ENCODE measurements at places on chromosomes 12 and 14.

GRCh38 chr12:62578726-62579125 lies 112.1 kb downstream of the MON2 start:
- no peaks in the 10 kb centered on the region for H3K36me3 ChIP-seq
- no peaks in the 10 kb centered on the region for H3K27me3 ChIP-seq
- H3K4me3 ChIP-seq = no peak overlapping the region
- H3K4me1 ChIP-seq = no peaks in the 10 kb centered on the region
- no peak overlapping the region for H3K27ac ChIP-seq
- DNase-seq = no peak

DNA sequence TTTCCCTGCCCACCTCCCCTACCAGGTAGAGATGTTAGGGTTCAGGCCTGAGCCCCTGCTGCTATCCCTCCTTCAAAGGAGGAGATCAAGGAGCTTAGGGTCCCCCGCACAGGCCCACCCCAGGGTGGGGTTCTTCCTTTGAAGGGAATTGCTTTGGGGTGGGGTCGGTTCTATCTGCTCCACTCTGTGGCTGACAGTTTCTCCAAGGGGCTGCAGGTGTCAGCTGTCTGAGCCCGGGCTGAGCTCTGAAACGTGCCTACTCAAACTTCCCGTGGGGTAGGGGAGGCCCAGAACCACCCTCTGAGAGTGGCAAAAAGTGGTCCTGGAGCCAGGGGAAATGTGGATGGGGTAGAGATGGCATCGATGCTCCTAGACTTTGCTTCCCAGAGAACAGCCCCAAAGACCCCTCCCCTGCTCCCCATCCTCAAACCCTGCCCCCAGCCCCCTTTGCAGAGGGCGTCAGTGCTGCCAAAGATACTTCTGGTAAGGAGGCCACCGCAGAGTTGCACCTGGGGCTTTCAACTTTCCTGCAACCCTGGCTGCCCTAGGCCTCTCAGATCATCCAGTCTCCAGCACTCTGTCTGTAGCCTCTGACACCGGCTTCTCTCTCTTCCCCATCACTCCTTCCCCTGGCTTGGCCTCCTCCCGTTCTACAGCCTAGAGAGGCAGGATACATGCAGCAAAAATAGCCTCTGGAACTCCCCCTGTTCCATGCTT lies 6.3 kb upstream of the CD4 start:
- H3K36me3 ChIP-seq = no peaks in the 10 kb centered on the region
- H3K27ac ChIP-seq = no peak overlapping the region
- H3K4me1 ChIP-seq = peaks cover 16% of the 10 kb centered on the region
- no peak overlapping the region for H3K4me3 ChIP-seq

DNA sequence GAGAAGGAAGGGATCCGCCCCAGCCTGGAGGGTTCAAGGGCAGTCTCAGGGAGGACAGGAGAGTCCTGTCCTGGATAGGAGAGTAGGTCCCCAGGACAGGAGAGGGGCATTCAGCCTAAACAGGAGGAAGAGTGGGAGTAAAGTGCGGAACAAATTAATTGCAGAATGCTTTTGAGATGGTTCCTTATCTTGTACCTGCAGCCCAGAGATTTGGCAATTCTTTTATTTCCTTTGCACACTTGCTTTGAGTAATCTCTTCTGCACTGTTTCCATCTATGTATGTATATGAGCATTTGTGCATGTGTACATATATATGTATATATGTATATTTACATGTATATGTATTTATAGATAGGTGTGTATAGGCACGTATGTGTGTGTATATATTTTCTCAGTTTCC lies 22.7 kb downstream of the PLEK2 start:
- H3K4me3 ChIP-seq = no peak overlapping the region
- no peak overlapping the region for H3K27ac ChIP-seq
- no peaks in the 10 kb centered on the region for H3K4me1 ChIP-seq
- no peaks in the 10 kb centered on the region for H3K27me3 ChIP-seq

DNA sequence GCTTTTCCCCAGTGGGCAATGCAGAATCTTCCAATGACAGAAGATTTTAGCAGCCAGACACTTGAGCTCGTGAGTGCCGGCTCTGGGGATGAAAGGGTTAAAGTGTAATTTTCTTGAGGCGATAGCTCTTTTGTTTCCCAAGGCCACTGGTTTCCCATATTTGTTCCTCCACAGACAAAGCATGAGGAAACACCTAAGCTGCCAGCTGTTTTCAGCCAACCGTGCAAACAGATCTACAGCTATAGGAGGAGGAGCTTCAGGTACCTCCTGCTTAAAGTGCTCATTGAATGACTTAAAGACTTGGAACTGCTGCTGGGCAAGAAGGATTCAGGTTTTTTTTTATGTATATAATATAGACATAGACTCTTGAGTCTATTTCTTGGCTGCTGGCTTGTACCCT lies 1311.5 kb downstream of the TMEM121 start:
- no peaks in the 10 kb centered on the region for H3K27me3 ChIP-seq
- no peaks in the 10 kb centered on the region for H3K4me1 ChIP-seq
- no peak for DNase-seq
- H3K27ac ChIP-seq = no peak overlapping the region
- H3K4me3 ChIP-seq = no peak overlapping the region
- no peaks in the 10 kb centered on the region for H3K36me3 ChIP-seq

DNA sequence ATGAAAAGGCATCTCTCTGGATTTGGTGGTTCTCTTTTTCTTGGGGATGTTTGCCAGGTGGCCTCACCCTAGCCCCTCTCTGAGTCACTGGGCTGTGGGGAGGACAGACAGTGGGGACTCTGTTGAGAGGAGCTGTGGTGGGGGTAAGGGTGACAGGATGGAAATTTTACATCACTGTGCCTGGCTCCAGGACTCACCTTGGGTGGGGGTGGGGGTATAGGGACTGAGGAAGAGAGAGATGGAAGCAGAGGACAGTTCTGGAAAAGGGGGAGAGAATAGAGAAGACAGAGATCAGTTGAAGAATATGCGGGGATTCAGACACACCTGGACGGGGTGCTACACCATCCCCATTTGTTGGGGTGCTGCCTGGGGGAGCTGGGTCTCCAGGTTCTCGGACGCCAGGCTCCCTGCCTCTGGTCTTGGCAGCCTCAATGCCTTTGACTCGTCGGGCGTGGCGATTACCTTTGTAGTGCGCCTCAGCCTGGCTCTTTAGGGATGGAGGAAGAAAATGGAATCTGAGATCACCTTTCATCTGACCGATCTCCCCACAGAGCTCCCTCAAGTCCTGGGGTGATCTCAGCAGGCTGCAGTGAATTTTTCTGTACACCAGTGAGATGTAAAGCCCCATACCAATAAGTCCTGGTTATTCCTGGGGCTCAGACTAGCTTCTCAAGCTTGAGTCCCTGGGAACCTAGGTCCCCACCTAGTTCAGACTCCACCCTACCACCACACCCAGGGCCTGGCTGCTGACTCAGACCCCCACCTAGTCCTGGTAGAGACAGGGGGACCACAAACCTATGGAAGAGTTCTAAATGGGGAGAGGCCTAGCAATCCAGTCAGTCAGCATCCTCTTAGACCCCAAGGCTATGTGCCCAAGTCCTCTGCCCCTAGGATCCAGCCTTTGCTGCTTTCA lies 9.6 kb upstream of the GPR84 start:
- no peak overlapping the region for H3K27ac ChIP-seq
- H3K4me1 ChIP-seq = peaks cover 22% of the 10 kb centered on the region
- DNase-seq = no peak
- no peaks in the 10 kb centered on the region for H3K36me3 ChIP-seq

DNA sequence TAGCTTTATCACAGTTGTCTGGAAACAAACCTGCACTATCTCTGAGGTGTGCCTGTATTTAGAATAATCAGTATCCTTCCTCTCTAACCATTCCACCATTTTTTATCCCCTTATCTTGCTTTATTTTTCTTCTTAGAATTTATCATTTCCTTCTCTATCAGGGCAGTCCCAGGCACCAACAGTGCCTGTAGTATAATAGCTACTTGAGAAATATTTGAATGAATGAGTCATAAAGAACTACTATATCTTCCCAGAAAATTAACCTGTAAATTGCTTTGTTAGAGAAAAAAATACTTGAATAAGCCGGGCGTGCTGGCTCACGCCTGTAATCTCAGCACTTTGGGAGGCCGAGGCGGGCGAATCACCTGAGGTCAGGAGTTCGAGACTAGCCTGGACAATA lies 21.2 kb upstream of the FOXJ2 start:
- H3K27me3 ChIP-seq = no peaks in the 10 kb centered on the region
- no peaks in the 10 kb centered on the region for H3K4me1 ChIP-seq
- no peak for DNase-seq
- no peak overlapping the region for H3K4me3 ChIP-seq
- no peak overlapping the region for H3K27ac ChIP-seq
- H3K36me3 ChIP-seq = no peaks in the 10 kb centered on the region

DNA sequence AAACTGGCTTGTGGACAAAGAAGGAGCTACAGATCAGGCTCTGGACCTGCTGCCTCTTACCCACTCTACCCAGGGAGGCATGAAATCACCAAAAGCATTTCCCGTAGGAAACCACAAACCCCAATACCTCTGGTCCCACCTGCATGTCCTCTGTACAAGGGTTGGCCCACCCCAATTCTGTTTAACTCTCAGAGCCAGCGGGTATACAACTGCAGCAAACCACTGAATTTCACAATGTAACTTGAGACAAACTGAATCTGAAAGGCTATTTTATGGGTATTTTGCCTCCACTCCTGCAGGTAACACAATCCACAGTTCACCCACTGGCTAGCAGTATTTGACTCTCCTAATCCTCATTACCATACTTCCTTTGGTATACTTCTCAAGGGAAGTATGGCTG lies 16.5 kb downstream of the SIX1 start:
- DNase-seq = no peak
- peaks cover 11% of the 10 kb centered on the region for H3K4me1 ChIP-seq
- H3K36me3 ChIP-seq = no peaks in the 10 kb centered on the region
- H3K27ac ChIP-seq = peak overlapping the region; percentile 19
- peaks cover 61% of the 10 kb centered on the region for H3K27me3 ChIP-seq

- peaks cover 5% of the 10 kb centered on the region for H3K4me1 ChIP-seq
- H3K36me3 ChIP-seq = no peaks in the 10 kb centered on the region
- no peak overlapping the region for H3K4me3 ChIP-seq
Measured at GRCh38 chr14:22391908-22392565, 197.0 kb downstream of the DAD1 start.

- no peak for DNase-seq
- H3K27ac ChIP-seq = no peak overlapping the region
- no peaks in the 10 kb centered on the region for H3K27me3 ChIP-seq
- H3K36me3 ChIP-seq = no peaks in the 10 kb centered on the region
- H3K4me3 ChIP-seq = no peak overlapping the region
- H3K4me1 ChIP-seq = peaks cover 24% of the 10 kb centered on the region
Measured at GRCh38 chr14:71485833-71486232, 446.4 kb upstream of the RGS6 start.

DNA sequence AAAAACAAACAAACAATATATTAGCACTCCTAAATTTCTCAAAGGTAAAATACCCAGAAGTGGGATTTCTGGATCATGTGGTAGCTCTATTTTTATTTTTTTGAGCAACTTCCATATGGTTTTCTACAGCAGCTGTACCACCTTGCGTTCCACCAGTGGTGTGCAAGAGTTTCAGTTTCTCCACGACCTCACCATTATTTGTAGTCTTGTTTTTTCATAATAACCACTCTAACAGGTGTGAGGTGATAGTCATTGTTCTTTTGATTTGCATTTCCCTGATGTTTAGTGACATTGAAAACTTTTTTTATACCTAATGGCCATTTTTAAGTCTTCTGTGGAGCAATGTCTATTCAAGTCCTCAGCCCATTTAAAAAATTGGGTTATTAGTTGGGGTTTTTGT lies 127.3 kb upstream of the SLC38A2 start:
- H3K36me3 ChIP-seq = no peaks in the 10 kb centered on the region
- H3K27me3 ChIP-seq = no peaks in the 10 kb centered on the region
- H3K27ac ChIP-seq = no peak overlapping the region

- peak; percentile 69 for DNase-seq
- peak within 1 kb of the TSS; percentile 76 for H3K4me3 ChIP-seq
- H3K27ac ChIP-seq = peak within 1 kb of the TSS; percentile 100
- H3K4me1 ChIP-seq = peaks cover 26% of the 10 kb centered on the region
- no peaks in the 10 kb centered on the region for H3K36me3 ChIP-seq
Measured at GRCh38 chr12:121803861-121804416, at the start of gene SETD1B. Gene SETD1B (plus strand): TSS chr12:121804009. CDS start chr12:121804738, 729 bp downstream.

- H3K27me3 ChIP-seq = no peaks in the 10 kb centered on the region
- H3K27ac ChIP-seq = peak overlapping the region; percentile 97
- peaks cover 12% of the 10 kb centered on the region for H3K4me1 ChIP-seq
- no peak for DNase-seq
Measured at GRCh38 chr14:51654533-51654845, 2.8 kb downstream of the FRMD6 start.

DNA sequence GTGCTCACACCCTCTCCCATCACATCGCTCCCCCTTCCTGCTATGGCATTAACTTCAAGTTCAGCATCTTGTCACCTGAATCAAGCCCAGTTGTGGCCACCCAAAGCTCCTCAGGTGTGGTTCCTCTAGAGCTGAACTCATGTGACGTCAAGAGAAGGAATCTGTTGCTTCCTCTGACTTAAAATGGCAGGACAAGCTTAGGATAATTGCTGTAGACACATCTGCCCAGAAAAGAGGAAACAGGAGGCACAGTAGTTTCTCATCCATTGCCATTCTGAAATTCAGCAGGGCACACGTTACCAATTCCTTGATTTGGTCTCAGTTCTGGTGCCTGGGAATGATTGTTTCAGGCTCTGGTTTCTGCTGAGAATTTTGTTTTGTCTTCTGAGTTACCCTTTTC lies 52.1 kb downstream of the RCOR1 start:
- H3K36me3 ChIP-seq = no peaks in the 10 kb centered on the region
- H3K27me3 ChIP-seq = no peaks in the 10 kb centered on the region
- peaks cover 5% of the 10 kb centered on the region for H3K4me1 ChIP-seq

GRCh38 chr12:56695327-56696101 lies 7.4 kb upstream of the PTGES3 start:
- H3K27me3 ChIP-seq = no peaks in the 10 kb centered on the region
- no peaks in the 10 kb centered on the region for H3K4me1 ChIP-seq
- no peak overlapping the region for H3K4me3 ChIP-seq
- no peak for DNase-seq

DNA sequence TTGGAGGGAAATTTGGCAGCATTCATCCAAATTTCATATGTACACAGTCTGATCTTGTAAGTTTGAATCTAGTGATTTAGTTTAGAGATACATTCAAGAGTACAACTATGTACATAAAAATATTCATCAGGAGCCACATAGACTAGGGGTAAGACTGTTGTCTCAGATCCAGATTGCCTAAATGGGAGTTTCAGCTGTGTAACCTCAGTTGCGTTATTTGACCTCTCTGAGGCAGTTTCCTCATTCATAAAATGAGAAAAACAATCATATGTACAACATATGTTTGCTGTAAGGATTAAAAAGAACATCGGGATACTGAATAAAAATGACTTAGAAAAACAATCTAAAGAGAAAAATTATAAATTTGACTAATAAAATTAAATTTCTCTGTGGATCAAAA lies 577.5 kb downstream of the RPL10L start:
- no peak overlapping the region for H3K4me3 ChIP-seq
- no peaks in the 10 kb centered on the region for H3K27me3 ChIP-seq
- no peak for DNase-seq
- no peaks in the 10 kb centered on the region for H3K4me1 ChIP-seq
- no peak overlapping the region for H3K27ac ChIP-seq

Data from hepatocyte (in vitro differentiated cells).